ENCODE measurements at places on chromosomes 7 and 10.

- no peaks in the 10 kb centered on the region for H3K36me3 ChIP-seq
- no peak for DNase-seq
- no peaks in the 10 kb centered on the region for H3K27me3 ChIP-seq
- peaks cover 3% of the 10 kb centered on the region for H3K4me1 ChIP-seq
Measured at GRCh38 chr10:58661336-58661735, 148.7 kb downstream of the BICC1 start.

DNA sequence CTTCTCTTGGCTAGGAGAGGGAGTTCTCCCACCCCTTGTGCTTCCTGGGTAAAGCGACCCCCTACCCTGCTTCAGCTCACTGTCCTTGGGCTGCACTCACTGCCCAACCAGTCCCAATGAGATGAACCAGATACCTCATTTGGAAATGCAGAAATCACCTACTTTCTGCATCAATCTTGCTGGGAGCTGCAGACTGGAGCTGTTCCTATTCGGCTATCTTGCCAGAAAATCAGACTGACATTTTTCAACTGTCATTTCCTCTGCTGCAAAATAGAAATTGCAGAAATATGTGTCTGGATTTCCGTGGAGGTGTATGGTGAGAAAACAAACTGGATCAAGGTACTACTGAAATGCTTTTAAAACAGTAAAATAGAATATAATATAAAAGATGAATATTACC lies 43.0 kb upstream of the CYP2C18 start:
- DNase-seq, result no peak
- H3K27ac ChIP-seq, result no peak overlapping the region
- no peak overlapping the region for H3K4me3 ChIP-seq

DNA sequence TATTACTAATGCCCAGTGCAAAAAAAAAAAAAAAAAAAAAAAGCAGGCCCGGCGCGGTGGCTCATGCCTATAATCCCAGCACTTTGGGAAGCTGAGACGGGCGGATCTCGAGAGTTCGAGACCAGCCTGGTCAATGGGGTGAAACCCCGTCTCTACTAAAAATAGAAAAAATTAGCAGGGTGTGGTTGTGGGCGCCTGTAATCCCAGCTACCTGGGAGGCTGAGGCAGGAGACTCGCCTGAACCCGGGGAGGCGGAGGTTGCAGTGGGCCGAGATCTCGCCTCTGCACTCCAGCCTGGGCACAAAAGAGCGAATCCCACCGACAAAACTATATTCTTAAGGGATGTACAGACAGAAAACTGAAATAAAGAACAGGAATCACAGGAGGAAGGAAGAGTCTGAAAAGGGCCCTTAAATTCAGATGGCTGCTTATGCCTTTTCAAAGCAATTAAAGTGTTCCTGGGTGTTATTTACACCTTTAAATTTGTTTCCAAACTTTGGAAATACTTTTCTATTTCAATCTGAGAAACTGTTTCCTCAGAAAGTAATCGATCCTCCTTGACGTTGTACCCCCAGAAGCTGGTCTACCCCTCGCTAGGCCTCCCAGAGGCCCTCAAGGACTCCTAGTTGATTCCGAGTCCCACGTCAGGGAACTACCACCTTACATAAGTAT lies 2.0 kb upstream of the KMT2E start:
- peaks cover 14% of the 10 kb centered on the region for H3K27me3 ChIP-seq
- H3K36me3 ChIP-seq, result peaks cover 76% of the 10 kb centered on the region
- H3K4me1 ChIP-seq, result peaks cover 39% of the 10 kb centered on the region
- H3K4me3 ChIP-seq, result peak overlapping the region; percentile 97
- peak; percentile 32 for DNase-seq
- peak overlapping the region; percentile 100 for H3K27ac ChIP-seq

DNA sequence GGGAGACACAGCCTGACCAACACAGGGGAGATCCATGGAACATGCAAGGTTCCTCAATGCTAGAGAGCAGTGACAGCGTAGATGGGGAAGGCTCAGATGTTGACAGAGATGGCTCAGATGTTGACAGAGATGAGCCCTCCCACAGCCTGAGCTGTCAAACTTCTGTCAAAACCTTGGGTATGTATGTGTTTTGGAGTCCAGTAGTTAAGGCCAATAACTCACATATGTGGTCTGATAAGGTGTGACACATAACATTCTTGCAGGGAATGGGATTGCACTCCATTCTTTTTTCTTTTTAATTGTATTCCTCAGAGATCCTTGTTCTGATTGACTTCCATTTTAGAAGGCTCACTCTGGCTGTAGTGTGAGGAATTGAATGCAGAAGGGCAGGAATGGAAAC lies 136.3 kb downstream of the C1GALT1 start:
- no peaks in the 10 kb centered on the region for H3K36me3 ChIP-seq
- no peaks in the 10 kb centered on the region for H3K27me3 ChIP-seq
- no peak overlapping the region for H3K27ac ChIP-seq
- no peaks in the 10 kb centered on the region for H3K4me1 ChIP-seq
- H3K4me3 ChIP-seq, result no peak overlapping the region

DNA sequence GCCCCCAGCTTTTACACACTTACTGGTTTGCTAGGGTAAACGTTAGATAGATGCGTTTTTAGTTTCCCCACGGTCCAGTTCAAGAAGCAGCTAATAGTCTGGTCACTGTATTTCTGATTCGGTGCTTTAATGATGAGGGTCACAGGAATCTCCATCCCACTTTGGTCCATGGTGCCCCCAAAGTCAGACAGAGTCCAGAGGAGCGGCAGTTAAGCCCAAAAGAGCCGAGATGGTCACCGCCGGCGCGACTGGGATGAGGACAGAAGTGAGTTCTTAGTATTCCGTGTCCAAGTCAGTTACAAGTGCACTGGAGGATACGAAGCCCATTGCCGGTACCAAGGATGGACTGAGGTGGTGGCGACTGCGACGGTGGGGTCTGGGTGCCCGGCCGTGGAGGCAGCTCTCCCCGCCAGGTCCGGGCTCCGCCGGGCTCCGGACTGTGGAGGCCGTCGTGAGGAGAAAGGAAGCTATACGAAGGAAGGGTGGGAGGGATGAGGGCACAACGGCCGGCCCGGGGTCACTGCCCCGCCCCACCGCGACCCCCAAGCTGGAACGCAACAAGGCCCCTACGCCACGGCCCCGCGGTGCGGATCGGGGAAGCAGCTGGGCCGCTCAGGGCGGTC lies 663 bp downstream of the HERPUD2 start:
- H3K36me3 ChIP-seq, result peaks cover 31% of the 10 kb centered on the region
- peak overlapping the region; percentile 86 for H3K27ac ChIP-seq
- DNase-seq, result no peak
- H3K27me3 ChIP-seq, result no peaks in the 10 kb centered on the region
- H3K4me1 ChIP-seq, result peaks cover 54% of the 10 kb centered on the region

DNA sequence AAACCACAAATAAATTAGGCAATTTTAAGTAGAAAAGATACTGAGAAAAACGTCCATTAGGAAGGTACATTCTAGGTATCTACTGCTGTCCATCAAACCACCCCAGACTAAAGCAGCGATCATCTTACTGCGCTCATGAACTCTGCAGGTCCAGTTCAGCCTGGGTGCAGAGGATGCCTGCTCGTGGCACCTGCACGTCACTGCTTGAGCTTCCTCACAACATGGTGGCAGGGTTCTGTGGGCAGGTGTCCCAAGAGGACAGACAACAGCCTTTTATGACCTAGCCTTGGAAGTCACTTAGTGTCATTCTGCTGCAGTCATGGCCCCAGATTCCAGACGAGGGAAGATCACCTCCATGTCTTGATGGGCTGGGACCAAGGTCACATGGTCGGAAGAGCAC lies 93.4 kb downstream of the MICALL2 start:
- H3K4me1 ChIP-seq, result no peaks in the 10 kb centered on the region
- H3K36me3 ChIP-seq, result no peaks in the 10 kb centered on the region
- H3K4me3 ChIP-seq, result no peak overlapping the region

DNA sequence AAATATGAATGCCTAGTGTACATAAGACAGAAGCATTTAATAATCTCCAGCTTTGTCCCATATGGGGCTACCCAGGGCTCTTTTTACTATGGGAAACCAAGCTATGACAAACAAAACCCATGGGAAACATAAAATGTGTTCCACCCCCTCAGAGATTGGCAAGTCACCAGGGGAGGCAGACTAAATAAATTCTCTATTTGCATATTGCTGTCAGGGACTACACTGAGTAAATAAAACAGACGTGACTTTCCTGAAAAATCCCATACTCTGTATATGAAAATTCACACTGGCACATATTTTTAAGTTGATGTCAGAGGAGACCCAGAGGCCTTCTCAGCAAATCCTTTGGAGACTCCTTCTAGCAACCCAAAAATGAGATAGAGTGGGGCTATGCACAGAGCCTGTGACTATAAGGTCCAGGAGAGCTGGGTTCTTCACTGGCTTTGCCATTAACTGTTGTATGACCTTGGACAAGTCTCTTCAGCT lies 44.0 kb upstream of the HPSE2 start:
- H3K36me3 ChIP-seq, result no peaks in the 10 kb centered on the region
- no peak for DNase-seq
- peaks cover 20% of the 10 kb centered on the region for H3K27me3 ChIP-seq
- no peak overlapping the region for H3K4me3 ChIP-seq

DNA sequence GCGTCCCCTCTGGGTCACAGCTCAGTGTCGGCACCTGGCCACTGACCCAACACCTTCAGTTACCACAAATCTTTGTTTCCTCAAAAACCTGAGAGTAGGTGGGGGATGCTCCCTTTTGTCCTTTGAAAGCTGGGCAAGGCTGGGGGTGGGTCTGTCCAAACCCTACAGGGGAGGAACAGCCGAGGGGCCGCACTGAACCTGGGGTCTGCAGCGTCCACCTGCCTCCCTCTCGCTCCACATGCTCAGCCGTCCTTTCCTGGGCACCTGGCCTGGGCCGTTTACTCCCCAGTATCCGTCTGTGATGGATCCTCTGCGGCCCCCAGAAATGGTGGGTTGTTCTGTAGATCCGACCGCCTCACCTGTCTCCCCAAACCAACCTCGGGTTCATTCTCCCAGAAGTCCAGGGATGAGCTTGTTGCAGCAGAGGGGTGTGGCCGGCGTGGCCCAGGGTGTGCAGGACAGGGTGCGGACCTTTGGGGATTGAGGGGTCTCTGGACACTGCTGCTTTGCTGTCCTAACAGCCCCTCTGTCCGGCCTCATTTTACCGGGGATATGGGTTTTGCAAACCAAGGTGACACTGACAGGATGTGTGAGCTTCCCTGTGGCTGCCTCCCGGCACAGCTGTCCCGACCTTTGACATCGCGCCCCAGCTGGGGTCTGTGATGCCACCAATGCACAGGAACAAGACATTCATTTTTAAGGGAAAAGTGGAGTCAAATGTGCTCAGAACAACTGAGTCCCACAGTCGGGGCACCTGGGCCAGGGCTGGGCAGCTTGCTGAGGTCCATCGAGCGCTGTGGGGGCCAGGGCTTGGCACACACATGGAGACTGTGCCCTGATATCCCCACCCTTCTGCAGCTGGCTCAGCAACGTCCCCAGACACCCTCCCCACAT lies 115.9 kb downstream of the VIPR2 start:
- no peak overlapping the region for H3K4me3 ChIP-seq
- no peaks in the 10 kb centered on the region for H3K36me3 ChIP-seq
- peaks cover 62% of the 10 kb centered on the region for H3K27me3 ChIP-seq
- no peak for DNase-seq

GRCh38 chr7:91128683-91129348 lies 135.4 kb upstream of the FZD1 start:
- no peak overlapping the region for H3K4me3 ChIP-seq
- DNase-seq, result no peak

GRCh38 chr7:46811529-46811928 lies 770.4 kb downstream of the TNS3 start:
- no peak overlapping the region for H3K4me3 ChIP-seq
- no peak overlapping the region for H3K27ac ChIP-seq
- no peaks in the 10 kb centered on the region for H3K27me3 ChIP-seq

- H3K36me3 ChIP-seq, result no peaks in the 10 kb centered on the region
- no peak overlapping the region for H3K4me3 ChIP-seq
- H3K4me1 ChIP-seq, result no peaks in the 10 kb centered on the region
- H3K27ac ChIP-seq, result no peak overlapping the region
- H3K27me3 ChIP-seq, result no peaks in the 10 kb centered on the region
Measured at GRCh38 chr7:23165316-23165715, 16.5 kb upstream of the NUP42 start.

- H3K4me3 ChIP-seq, result no peak overlapping the region
- peak overlapping the region; percentile 57 for H3K27ac ChIP-seq
- no peaks in the 10 kb centered on the region for H3K27me3 ChIP-seq
- no peak for DNase-seq
- H3K36me3 ChIP-seq, result peaks cover 44% of the 10 kb centered on the region
Measured at GRCh38 chr10:119863951-119864565, 8.6 kb downstream of the MCMBP start.

DNA sequence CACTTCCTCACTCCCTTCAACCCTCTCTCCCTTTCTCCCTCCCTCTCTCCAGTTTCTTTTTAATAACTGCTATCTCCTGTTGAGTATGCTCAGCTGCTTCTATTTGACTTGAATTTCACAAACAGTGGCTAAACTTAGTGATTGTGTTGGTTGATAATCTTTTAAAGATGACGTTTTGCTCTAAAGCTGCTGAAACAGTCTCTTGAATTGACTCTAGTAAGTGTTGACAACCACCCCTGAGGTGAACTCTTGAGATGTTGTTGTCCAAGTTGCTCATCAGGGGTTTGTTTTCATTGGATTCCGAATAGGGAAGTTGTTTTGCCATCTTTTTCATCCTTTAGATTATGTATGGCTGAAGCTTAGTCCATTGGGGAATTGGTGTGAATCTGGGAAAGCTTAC lies 176.2 kb downstream of the TWIST1 start:
- DNase-seq, result no peak
- H3K27me3 ChIP-seq, result no peaks in the 10 kb centered on the region
- H3K4me1 ChIP-seq, result no peaks in the 10 kb centered on the region
- H3K27ac ChIP-seq, result no peak overlapping the region

DNA sequence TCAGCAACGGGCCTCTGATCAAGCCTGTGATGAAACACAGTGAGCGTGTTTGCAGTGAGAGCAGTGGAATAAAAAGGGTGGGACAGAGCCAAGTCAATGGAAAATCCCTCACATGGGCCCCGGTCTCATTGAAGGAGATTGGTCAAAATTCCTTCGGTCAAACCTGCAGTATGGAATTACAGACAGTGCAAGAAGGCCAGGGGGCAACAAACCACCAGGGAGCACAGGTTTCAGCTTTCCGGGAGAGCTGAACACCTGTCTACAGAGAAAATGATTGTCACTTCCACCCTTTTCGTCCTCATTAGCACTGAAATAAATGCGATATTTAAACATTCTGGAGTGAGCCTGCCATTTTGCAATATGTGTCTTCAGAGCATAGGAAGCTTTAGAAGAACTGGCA lies 92.9 kb downstream of the GPR26 start:
- no peak overlapping the region for H3K27ac ChIP-seq
- H3K27me3 ChIP-seq, result peaks cover 28% of the 10 kb centered on the region
- H3K4me3 ChIP-seq, result no peak overlapping the region
- no peak for DNase-seq

Data from activated naive CD8-positive, alpha-beta T cell treated with anti-CD3 and anti-CD28 coated beads for 36 hours (primary cell).